Upper lobe of left lung (tissue), 6 donors: ENCODE measurements at places on chromosomes 4 and X. TPM values are rescaled to one million over a fixed set of nuclear protein-coding genes. Genes with fewer than 3 reads are reported as not detected.

Gene GAB3
- total RNA-seq: 16.0 TPM

DNA sequence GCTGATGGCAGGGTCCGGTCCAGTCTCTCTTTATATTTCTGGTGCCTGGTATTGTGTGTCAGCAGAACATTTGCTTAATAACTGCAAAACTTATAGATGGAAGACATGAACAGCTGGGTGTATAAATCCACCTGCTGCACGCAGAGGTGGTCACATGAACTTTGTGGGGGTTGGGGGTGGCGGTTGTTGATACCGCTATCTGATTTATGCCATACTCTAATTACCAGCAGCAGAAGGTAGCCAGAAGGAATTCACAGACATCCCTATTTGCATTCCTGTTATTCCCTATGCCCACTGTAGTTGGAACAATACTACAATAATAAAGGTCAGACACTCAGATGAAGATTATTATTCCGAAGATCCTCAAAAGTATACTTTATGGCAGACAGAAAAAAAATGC lies 121.6 kb upstream of the PUDP start:
- no peak for DNase-seq

- no peak for DNase-seq
Observed at GRCh38 chr4:181121733-181122132, 1121.5 kb upstream of the TENM3 start.

- no peak for DNase-seq
Observed at GRCh38 chr4:182533964-182534363, 290.8 kb downstream of the TENM3 start.

Gene LRAT
- 0.84 TPM for total RNA-seq

Gene WAS
- 11.7 TPM for total RNA-seq
